ENCODE measurements at places on chromosomes 6 and 20.
A peak's percentile ranks its signal among the peaks of the same experiment; 100 is the strongest.

DNA sequence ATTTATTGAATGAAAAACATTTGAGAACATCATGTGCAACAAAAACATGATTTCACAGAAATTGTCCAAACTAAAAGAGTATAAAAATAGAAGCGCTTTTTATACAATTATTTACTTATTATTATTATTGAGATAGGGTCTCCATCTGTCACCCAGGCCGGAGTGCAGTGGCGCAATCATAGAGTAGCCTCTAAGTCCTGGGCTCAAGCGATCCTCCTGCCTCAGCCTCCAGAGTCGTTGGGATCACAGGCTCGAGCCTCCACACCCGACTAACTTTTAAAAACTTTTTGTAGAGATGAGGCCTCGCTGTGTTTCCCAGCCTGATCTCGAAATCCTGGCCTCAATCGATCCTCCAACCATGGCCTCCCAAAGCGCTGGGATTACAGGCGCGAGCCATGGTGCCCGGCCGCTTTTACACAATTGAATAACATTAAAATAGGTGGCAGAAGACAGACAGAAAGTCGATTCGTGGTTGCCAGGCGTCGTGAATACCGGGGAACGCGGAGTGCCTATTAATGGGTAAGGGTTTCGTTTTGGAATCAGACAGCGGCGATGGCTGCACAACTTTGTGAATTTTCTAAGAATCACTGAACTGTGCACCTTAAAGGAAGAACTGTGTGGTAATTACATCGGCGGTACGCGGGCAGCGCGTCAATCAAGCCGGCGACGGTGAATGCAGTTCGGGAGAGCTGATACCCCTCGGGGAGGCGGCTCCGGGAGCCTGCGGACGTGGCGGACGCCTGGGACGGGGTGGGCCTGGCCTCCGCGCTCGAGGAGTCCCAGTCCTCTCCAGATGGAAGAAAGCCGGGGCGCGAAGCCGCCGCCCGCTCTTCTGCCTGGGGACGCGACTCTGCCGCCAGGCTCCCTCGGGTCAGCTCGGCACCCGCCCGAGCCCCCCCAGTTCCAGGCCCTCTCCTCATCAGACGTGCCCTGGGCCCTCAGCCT, 807 bp downstream of the TBC1D20 start:
- DNase-seq = no peak

DNA sequence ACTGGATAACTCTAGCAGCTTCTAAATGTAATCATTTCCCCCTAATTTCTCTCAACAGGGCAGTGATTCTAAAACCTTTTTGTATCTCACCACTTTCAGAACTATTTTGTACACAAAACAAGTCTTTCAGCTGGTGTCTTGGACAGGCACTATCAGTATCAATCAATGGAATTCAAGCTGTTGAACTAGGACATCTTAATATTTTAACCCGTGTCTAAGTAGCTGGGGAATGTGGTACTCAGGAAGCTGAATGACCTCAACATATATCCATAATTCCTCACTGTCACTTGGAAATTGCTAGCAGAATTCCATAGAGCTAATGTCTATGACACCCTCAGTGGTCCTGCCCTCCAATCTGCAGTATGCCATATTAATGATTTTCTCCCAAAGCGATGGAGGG, 24.5 kb downstream of the ADAT2 start:
- no peak for DNase-seq

GRCh38 chr6:3571250-3571681, 114.4 kb upstream of the SLC22A23 start:
- DNase-seq = peak; percentile 40

DNA sequence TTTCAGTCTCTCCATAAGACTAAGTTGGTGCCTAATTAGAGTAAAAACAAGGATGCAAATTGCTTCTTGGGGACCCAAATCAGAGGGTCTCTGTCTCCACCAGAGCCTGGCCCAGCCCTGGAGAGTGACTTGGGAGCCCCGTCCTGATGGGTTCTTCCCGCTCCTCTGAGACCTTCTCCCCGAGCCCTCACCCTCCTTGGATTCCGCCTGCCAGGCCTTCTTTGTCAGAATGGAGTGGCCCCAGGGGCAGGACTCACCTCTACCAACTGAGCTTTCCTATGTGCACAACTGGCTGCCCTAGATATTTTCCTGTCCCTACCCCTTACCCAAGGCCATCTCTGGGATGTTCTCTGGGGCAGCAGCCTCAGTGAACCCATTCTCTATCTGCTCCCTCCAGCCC, 9.7 kb downstream of the SYNDIG1 start:
- DNase-seq = no peak

- DNase-seq = no peak
These were observed 146.6 kb downstream of the FRK start for GRCh38 chr6:115914098-115914497.

Measured in cerebellar cortex (tissue), 1 donor.